Immature natural killer cell (primary cell): ENCODE measurements at places on chromosomes 1 and 21.

DNA sequence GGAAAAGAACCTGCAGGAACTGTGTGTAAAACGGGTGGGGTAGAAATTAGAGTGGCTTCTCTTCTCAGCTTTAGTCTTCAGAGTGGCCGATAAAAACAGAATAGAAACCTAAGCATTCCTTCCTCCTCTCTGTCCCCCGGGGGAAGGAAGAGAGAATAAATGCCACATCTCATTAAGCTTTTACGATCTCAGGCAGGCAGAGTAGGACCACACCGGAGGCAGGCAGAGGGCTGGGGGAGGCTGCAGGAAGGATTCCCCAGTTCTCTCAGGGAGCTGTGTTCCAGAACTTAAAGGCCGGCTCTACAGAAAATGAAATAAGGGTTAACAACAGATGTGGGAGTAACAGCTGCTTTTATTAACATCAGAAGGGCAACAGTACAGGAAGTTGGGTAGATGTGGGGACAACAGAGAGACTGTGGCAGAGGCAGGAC is 24.5 kb upstream of the MEF2D start:
- DNase-seq: no peak
- no peaks in the 10 kb centered on the region for H3K27me3 ChIP-seq
- H3K4me3 ChIP-seq: peak overlapping the region; percentile 64
- peaks cover 24% of the 10 kb centered on the region for H3K4me1 ChIP-seq
- H3K27ac ChIP-seq: peak overlapping the region; percentile 8

DNA sequence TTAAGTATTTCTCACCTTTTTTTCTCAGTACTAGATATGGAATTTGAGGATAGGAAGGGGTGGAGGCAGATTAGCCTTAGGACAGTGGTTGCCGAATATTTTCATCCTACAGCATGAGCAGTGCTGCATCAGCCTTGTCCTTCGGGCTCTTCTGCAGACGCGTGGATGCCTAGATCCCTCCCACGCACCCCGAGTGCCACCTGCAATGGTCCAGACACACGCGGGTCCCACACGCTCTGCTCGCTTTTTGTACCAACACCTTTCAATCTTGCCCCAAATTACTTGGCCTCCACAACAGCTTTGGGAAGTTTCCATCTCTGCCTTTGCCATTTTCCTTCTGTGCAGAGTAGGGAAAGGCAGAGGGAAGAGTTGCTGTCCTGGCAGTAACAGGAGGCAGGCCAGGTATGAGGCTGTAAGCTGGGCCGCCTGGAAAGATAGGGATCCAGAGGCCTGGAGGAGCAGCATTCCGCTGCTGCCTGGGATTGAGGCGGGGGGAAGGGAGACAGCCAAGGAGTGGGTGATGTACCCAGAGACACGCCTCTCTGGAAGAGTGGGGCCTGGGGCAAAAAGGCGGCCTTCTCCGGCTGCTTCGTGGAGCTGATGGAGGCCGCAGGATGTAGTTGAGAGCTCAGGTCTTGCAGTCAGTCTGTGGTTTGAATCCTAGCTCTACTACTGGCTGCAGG is 467.7 kb downstream of the KIF26B start:
- DNase-seq: no peak
- peaks cover 3% of the 10 kb centered on the region for H3K36me3 ChIP-seq
- H3K27ac ChIP-seq: no peak overlapping the region

- H3K27me3 ChIP-seq: peaks cover 1% of the 10 kb centered on the region
- no peaks in the 10 kb centered on the region for H3K36me3 ChIP-seq
- H3K4me1 ChIP-seq: no peaks in the 10 kb centered on the region
- no peak for DNase-seq
- H3K4me3 ChIP-seq: no peak overlapping the region
- H3K27ac ChIP-seq: no peak overlapping the region
Measured at GRCh38 chr1:172132836-172133235, 287.6 kb upstream of the C1orf105 start.

GRCh38 chr1:48643193-48643592 is 133.5 kb downstream of the BEND5 start:
- H3K27me3 ChIP-seq: no peaks in the 10 kb centered on the region
- no peak for DNase-seq
- no peaks in the 10 kb centered on the region for H3K4me1 ChIP-seq
- no peaks in the 10 kb centered on the region for H3K36me3 ChIP-seq
- no peak overlapping the region for H3K27ac ChIP-seq

GRCh38 chr1:225476538-225476988 is 48.7 kb upstream of the LBR start:
- H3K27ac ChIP-seq: no peak overlapping the region
- H3K4me1 ChIP-seq: peaks cover 48% of the 10 kb centered on the region
- no peak for DNase-seq
- H3K36me3 ChIP-seq: no peaks in the 10 kb centered on the region

GRCh38 chr1:101238031-101238628 is 1.3 kb downstream of the S1PR1 start:
- peaks cover 38% of the 10 kb centered on the region for H3K36me3 ChIP-seq
- H3K4me1 ChIP-seq: peaks cover 76% of the 10 kb centered on the region
- peak overlapping the region; percentile 93 for H3K27ac ChIP-seq
- H3K4me3 ChIP-seq: peak overlapping the region; percentile 100
- H3K27me3 ChIP-seq: peaks cover 32% of the 10 kb centered on the region

- peak; percentile 37 for DNase-seq
- no peaks in the 10 kb centered on the region for H3K36me3 ChIP-seq
- no peaks in the 10 kb centered on the region for H3K27me3 ChIP-seq
- H3K27ac ChIP-seq: peak overlapping the region; percentile 69
- H3K4me1 ChIP-seq: peaks cover 41% of the 10 kb centered on the region
Measured at GRCh38 chr1:111656086-111657017, 36.8 kb downstream of the RAP1A start.

DNA sequence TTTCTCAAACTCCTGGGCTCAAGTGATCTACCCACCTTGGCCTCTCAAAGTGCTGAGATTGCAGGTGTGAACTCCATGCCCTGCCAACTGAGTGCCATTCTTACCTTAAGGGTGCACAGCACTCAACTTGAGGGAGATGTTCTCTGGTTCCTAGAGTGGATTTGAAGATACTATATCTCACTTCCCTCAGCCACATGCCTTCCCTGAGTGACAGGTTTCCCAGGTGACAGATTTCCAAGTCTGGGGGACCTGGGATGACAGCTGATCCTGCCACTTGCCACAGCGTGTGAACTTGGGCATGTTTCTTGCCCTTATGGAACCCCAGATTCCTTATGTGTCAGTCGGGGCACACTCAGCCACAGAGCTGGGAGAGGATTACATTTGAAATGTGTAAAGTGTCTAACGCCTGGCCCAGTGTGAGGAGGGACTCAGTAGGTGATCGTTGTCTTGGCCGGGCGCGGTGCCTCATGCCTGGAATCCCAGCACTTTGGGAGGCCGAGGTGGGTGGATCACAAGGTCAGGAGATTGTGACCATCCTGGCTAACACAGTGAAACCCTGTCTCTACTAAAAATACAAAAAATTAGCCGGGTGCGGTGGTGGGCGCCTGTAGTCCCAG is 29.6 kb upstream of the BTG2 start:
- peaks cover 51% of the 10 kb centered on the region for H3K4me1 ChIP-seq
- peaks cover 6% of the 10 kb centered on the region for H3K27me3 ChIP-seq
- DNase-seq: no peak
- H3K27ac ChIP-seq: peak overlapping the region; percentile 29

GRCh38 chr1:184017306-184017705 is 20.2 kb downstream of the COLGALT2 start:
- no peak for DNase-seq
- no peak overlapping the region for H3K27ac ChIP-seq
- H3K36me3 ChIP-seq: peaks cover 12% of the 10 kb centered on the region

DNA sequence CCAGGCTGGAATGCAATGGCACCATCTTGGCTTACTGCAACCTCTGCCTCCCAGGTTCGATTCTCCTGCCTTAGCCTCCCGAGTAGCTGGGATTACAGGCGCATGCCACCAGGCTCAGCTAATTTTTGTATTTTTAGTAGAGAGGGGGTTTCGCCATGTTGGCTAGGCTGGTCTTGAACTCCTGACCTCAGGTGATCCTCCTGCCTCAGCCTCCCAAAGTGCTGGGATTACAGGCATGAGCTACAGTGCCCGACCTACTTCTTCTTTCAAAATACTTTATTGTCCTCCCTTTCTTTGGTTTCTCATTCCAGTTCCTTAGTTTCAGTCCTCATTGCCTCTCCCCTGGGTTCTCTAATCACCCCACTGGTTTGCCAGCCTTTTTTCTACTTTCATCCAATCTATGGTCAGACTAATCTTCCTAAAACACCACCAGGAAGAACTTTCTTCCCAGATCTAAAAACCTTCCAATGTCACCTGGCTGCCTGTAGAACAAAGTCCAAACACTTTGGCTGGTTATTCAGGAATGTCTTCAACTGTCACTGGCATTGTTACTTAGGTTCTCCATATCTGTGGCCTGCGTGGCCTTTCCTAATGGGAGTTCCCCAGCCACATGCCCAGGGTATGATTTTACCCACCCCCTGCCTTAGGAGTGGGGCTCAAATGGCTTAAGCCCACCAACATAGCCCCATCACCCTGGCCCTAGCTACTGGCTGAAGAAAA is 29.0 kb upstream of the SLC30A1 start:
- peak overlapping the region; percentile 42 for H3K4me3 ChIP-seq
- H3K27ac ChIP-seq: no peak overlapping the region
- H3K4me1 ChIP-seq: peaks cover 31% of the 10 kb centered on the region
- no peaks in the 10 kb centered on the region for H3K36me3 ChIP-seq
- H3K27me3 ChIP-seq: peaks cover 2% of the 10 kb centered on the region
- DNase-seq: no peak

GRCh38 chr1:181139631-181140061 is 51.1 kb downstream of the IER5 start:
- no peak overlapping the region for H3K4me3 ChIP-seq
- DNase-seq: no peak
- no peaks in the 10 kb centered on the region for H3K36me3 ChIP-seq
- H3K27me3 ChIP-seq: peaks cover 5% of the 10 kb centered on the region
- no peak overlapping the region for H3K27ac ChIP-seq
- H3K4me1 ChIP-seq: peaks cover 58% of the 10 kb centered on the region

- no peak overlapping the region for H3K4me3 ChIP-seq
- peaks cover 43% of the 10 kb centered on the region for H3K4me1 ChIP-seq
- no peak for DNase-seq
- no peaks in the 10 kb centered on the region for H3K27me3 ChIP-seq
- no peaks in the 10 kb centered on the region for H3K36me3 ChIP-seq
Measured at GRCh38 chr1:90946630-90947029, 75.2 kb downstream of the ZNF644 start.

- no peaks in the 10 kb centered on the region for H3K36me3 ChIP-seq
- no peak overlapping the region for H3K4me3 ChIP-seq
- no peak for DNase-seq
- no peak overlapping the region for H3K27ac ChIP-seq
- peaks cover 3% of the 10 kb centered on the region for H3K27me3 ChIP-seq
Measured at GRCh38 chr1:188433425-188433824, 1604.7 kb downstream of the PLA2G4A start.

DNA sequence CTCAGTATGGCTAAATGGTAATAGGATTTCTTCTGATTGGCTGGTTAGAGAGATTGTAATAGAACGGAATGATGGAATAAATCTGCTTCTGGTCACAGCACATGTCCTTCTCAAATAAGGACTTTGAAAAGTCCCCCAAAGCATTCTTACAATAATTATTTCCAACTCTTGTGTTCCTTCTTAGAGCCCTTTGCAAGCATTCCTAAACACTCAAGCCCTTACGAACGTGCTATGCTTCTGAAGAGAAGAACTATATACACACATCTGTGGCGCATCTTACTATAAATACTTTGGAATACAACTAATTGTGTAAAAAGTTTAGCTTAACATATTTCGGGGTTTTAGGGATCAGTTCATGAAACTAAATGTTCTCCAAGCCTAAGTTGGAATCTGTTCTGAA is 25.6 kb downstream of the CLIC4 start:
- no peak overlapping the region for H3K27ac ChIP-seq
- H3K4me1 ChIP-seq: no peaks in the 10 kb centered on the region
- peaks cover 2% of the 10 kb centered on the region for H3K27me3 ChIP-seq
- H3K4me3 ChIP-seq: no peak overlapping the region

- no peak overlapping the region for H3K4me3 ChIP-seq
- no peaks in the 10 kb centered on the region for H3K4me1 ChIP-seq
- no peak overlapping the region for H3K27ac ChIP-seq
- no peak for DNase-seq
- peaks cover 5% of the 10 kb centered on the region for H3K27me3 ChIP-seq
Measured at GRCh38 chr1:227917081-227917950, 30.4 kb downstream of the WNT9A start.

DNA sequence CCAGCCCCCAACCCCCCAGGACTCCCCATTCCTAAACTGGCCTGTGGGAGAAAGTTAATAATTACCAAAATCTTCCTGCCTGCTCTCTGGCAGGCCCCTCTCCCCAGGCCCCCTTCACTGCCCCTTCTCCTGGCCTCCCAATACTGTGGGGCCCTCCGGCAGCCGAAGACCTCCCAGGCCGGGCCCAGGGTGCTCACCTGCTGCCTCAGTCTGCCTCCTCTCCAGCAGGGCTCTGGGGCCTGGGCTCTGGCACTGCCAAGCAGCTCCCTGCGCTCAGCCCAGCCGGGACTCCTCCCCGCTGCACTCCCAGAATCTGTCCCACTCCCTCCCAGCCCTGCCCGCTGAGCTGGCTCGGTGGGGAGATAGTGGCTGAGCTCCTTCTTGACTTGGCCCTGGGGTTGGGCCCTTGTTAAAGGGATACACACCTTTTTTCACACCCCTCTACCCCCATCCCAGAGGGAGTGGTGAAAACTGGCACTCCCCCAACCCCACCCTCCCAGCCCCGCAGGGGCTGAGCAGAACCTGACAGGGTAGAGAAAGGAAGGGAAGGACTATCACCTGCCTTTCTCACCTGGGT is at the start of gene S100A16:
TSS of gene S100A16 (minus strand) at position 383 of the 577 bp plus-strand sequence. CDS start 4,986 bp downstream, outside the sequence.
- peaks cover 5% of the 10 kb centered on the region for H3K27me3 ChIP-seq
- no peak within 1 kb of the TSS for H3K4me3 ChIP-seq
- H3K4me1 ChIP-seq: peaks cover 3% of the 10 kb centered on the region
- no peak for DNase-seq

- H3K4me1 ChIP-seq: peaks cover 11% of the 10 kb centered on the region
- H3K27me3 ChIP-seq: peaks cover 9% of the 10 kb centered on the region
- H3K36me3 ChIP-seq: no peaks in the 10 kb centered on the region
- H3K27ac ChIP-seq: no peak overlapping the region
Measured at GRCh38 chr1:93677729-93678128, 3.9 kb downstream of the BCAR3 start.

DNA sequence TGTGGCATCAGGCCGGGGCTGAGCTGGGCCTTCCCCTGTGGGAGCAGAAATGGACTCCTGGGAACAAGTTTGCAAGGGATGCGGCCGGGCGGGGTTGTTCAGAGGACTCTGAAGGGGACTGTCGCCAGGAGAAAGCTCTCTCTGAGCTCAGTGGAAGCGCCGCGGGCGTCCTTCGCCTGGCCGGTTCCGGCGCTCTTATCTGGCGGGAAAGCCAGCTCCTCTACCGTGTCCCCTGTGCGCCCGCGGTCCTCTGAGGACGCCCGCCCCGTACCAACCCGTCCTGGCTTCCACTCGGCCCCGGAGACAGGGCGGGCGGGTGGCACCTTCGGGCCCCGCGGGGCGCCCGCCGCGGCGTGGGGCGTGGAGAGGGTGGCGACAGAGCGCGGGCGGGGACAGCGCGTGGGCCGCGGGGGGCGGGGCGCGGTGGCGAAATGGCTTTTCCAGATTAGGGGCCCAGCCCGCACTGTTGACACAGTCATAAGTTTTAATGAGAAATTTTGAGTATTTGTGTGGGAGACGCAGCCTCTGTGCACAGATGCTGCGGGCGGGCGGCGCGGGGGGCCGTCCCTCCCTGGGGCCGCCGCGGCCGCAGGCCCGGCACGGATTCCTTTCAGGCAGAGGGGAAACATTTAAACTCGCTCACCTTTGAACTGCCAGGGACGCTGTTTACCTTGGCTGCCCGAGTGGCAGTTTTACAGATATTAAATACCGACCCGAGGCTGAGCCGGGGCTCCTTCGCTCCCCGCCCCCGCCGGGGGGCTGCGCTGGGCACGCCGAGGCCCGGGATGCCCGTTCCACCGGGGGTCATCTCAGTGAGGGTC is 70.2 kb downstream of the FOXD2 start:
- H3K4me3 ChIP-seq: peak overlapping the region; percentile 73
- no peaks in the 10 kb centered on the region for H3K36me3 ChIP-seq
- peaks cover 2% of the 10 kb centered on the region for H3K4me1 ChIP-seq
- DNase-seq: no peak
- peaks cover 14% of the 10 kb centered on the region for H3K27me3 ChIP-seq
